ENCODE measurements at places on chromosomes 7 and 10.

- no peak for DNase-seq
Measured at GRCh38 chr10:85648279-85648754, 718.3 kb downstream of the GRID1 start.

GRCh38 chr7:74197449-74198124 is 12.2 kb upstream of the LAT2 start:
- DNase-seq: no peak

DNA sequence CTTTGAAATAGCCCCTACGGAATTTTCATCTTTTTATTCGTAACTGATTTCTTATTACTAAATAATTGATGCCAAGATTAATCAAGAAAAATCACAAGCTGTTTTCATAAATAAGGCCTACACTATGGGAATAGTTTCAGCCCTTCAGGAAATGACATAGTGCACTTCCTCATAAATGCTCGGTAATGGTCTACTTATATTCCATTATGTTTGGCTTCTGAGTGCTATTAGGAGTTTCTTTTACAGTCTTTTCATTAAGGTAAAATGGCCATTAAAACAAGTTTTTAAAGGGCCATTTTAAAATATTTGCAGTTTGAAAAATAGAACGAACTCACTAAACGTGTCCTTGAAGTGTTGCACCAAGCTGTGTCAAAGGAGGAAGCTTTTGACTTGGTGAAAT is 174.5 kb downstream of the DNAH11 start:
- no peak for DNase-seq

- DNase-seq: no peak
Measured at GRCh38 chr7:26759108-26759507, 105.3 kb downstream of the SKAP2 start.

- DNase-seq: no peak
Measured at GRCh38 chr10:113520261-113520660, 32.6 kb upstream of the HABP2 start.

GRCh38 chr10:123272171-123272570 is 118.0 kb downstream of the BUB3 start:
- DNase-seq: no peak

- DNase-seq: no peak
Measured at GRCh38 chr7:67753891-67754290, 757.3 kb downstream of the TYW1 start.

Data from T-helper 1 cell (primary cell).